ENCODE measurements at places on chromosomes 2 and 18. TPM values are rescaled to one million over a fixed set of nuclear protein-coding genes. Genes with fewer than 3 reads are reported as not detected.

The C2orf72 gene
- not detected for total RNA-seq

- no peak for DNase-seq
These were observed 76.2 kb downstream of the MAPRE2 start for GRCh38 chr18:35117372-35117771.

- peak; percentile 74 for DNase-seq
These were observed 33.3 kb downstream of the NDUFA10 start for GRCh38 chr2:239991689-239992314.

The REG3A gene
- not detected for total RNA-seq

The CCDC74A gene
- 4.7 TPM for total RNA-seq
